ENCODE measurements at places on chromosomes 4 and X.

- DNase-seq: peak; percentile 34
Measured at GRCh38 chrX:84188320-84188834, 378 bp upstream of the RPS6KA6 start.

GRCh38 chrX:73943693-73944562 is 360.1 kb upstream of the ZCCHC13 start:
- peak; percentile 95 for DNase-seq

- no peak for DNase-seq
Measured at GRCh38 chr4:87911252-87911774, 64.2 kb upstream of the SPP1 start.

- no peak for DNase-seq
Measured at GRCh38 chr4:2790583-2791517, 2.0 kb upstream of the SH3BP2 start.

DNA sequence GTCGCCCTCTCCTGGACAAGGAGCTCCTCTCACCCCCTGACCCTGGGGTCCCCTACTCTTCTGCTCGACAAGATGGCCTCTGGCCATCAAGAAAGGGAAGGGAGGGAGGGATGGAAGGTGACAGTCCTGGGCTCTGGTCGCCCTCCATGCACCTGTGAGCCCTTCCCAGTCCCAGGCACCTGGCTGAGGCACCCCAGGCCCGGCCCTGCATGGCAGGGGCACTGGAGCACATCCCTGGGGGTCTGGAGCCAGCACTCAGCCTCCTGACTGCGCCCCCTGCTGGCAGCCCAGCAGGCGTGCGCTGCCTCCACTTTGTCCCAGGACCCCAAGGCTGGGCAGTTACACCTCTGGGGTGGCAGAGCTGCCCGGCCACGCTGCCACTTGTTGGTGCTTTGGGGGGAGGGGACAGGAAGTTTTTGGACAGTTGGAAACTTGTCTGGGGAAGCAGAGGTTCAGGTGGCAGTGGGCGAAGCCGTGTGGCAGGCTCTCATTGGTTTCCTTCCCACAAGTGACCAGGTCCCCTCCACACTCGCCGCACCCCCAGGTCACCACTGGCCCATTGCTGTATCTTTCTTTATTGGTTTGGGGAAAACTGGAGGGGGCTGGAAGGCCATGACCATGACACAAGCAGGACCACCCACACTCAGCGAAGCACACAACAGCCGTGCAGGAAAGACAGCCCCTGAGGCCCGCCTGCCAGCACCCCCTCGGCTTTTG is 4.3 kb downstream of the PNCK start:
- DNase-seq: no peak

DNA sequence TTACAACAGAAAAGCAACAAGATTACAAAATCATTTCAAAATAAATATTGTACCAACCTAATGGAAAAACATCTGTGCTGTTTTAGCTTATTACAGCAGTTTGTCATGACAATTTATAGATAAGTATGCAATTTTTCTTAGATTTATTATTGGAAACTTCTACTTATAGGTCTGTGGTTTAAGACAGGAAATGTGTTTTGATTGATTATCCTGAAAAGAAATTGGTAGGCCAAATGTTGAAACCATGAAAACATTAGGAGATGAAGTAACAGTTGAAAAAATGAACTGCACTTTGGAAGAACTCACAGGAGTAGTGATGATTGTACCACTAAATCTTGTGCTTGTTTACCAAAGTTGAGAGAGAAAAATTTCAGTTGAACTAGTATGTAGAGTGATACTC is 162.2 kb upstream of the GIMD1 start:
- no peak for DNase-seq

Data from HTR-8/SVneo (cell line).